ENCODE measurements at places on chromosomes 4 and X.

DNA sequence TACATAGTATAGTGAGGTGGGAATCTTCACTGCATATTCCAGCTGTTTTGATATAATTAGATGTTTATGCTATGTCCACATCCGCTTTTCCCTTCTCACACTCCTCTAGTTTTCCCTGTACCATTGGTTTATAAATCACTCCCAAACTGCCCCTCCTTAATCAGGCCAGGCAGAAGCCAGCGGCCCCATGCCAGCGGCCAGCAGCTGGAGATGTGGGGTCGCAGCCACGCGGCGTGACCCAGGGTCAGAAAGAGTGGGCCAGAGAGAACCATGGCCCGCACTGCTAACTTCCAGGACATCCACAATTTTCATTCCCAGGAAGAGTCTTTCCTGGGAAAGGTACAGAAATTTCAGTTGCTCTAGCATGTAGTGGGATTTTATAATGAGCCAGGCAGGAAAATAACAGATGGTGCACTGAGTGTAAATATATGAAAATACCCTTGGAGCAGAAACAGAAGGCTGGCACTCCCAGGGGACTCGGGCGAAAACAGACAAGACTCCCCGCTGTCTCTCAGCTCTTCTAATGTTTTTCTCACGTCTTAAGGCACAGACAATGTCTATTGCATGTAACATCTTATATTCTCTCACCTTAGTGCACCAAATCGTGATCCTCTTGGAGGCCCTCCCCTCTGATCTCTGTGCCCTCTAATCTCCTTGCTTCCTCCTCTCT lies 145.9 kb upstream of the ZFP42 start:
- DNase-seq: no peak

DNA sequence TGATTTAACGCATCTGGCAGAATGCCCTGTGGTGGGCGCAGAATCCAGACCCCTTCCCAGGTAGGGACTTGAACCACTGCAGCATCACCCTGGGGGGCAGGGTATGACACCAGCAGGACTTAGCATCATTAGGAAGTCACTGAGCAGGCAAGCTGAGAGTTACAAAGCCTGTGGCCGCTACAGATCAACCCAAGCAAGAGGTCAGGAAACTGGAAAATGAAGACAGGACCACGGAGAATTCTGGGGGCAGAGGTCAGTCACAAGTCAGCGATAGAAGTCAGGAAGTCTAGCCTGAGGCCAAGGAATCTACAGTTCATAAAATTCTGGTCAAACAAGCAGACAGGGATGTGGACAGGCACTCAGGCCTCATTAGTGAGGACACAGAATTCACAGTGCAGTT lies 108.4 kb downstream of the CHIC2 start:
- DNase-seq: no peak

DNA sequence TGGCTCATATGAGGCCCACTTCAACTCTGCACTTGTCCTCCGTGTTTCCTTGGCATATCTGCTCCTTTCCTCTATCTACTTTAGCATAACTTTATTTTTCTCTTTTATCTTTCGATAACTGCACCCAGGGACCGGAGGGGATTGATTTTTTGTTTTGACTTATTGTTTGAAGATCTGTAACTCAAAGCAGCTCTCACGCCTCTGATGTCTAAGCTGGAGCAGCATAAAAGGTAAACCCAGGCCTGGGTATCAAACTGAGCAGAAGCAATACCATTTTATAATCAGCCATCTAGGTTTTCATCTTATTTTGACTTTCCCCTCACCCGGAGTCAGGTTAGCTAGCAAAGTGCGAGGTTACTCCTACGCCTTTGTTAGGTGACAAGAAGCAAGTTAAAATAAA lies 28.4 kb downstream of the LEF1 start:
- no peak for DNase-seq

DNA sequence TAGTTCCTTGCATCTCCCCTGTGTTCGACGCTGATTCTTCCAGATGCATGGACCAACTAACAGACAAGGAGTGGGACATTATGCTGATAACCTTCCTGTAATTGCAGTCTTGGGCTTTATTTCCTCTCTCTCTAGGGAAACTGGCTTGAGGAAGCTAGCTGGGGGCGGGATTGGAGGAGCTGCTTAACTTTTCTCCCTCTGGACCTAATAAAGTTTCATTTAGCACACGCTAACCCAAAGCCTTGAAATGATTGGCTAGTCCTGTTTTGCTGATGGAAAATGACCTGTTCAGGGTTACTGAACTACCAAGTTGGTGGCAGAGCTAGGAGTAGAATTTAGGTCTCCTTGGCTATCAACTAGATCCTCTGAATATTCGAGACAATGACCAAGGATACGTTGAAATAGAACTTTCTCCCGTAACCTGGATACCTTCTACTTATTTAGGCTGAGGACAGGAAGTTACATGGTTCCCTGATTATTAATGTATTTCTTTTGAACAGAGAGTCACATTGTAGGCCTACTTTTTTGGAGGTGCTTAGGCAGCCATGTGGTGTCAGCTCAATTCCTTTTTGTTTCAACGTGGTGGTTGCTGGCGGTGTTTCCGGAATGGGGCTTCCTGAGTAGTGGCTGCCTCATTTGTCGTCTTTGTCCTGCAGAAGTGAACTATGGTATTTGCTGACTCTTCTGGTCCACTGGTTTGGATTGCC lies 2.0 kb downstream of the PGK1 start:
- DNase-seq: no peak

Data from CD4-positive, alpha-beta T cell treated with Interleukin-15 for 4 hours (primary cell).